Activated T-cell treated with anti-CD3 and anti-CD28 coated beads, Interleukin-2, amount 50 U/mL, for 24 hours (primary cell): ENCODE measurements at places on chromosomes 6 and 20.

DNA sequence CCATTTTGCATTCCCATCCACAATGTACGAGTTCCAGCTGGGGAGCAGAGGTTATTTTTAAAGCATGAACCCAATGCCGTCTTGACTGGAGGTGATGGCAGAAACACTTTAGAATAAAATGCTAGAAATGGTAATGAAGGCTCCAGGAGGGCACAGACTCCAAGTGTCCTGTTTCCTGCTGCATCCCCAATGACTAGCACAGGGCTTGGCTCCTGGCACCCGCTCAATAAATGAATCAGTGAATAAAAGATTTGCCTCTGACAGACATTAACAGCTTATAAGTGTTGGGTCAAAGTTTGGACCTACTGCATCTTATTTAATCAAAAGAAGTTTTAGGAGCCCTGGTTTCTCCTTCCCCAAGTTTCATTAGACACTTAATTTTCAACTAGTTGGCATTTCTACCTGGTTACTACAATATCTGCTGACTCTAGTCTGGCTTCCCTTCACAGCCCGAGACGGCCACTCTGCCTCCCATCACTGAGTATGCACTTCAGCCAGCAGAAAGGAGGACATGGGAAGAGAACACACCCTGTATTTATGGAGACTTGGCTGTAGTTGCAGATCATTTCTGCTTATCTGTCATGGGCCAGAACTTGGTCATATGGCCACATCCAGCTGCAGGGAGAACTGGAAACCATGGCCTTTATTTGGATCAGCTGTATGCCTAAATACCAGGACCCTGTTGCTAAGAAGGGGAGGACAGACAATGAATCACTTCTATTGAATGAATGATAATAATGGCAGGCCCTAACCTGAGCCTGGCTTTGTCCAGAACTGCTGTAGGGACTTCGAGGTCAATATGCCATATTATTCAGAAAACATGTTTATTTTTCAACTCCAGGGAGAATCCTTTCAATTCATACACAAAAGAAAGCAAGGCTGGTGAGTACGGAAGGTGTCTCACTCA lies 63.1 kb downstream of the TTI1 start:
- no peak for DNase-seq
- no peak overlapping the region for H3K27ac ChIP-seq
- no peaks in the 10 kb centered on the region for H3K4me1 ChIP-seq

- no peak for DNase-seq
- H3K27me3 ChIP-seq = no peaks in the 10 kb centered on the region
- H3K36me3 ChIP-seq = peaks cover 83% of the 10 kb centered on the region
- no peak overlapping the region for H3K27ac ChIP-seq
- H3K4me3 ChIP-seq = no peak overlapping the region
Measured at GRCh38 chr6:116115781-116116180, 10.2 kb downstream of the COL10A1 start.

GRCh38 chr20:63471981-63472831 lies at the start of gene KCNQ2:
Gene KCNQ2 (minus strand): TSS chr20:63472655. CDS start chr20:63472463, 192 bp downstream.
- no peak within 1 kb of the TSS for H3K4me3 ChIP-seq
- H3K27ac ChIP-seq = no peak within 1 kb of the TSS
- H3K36me3 ChIP-seq = no peaks in the 10 kb centered on the region
- peaks cover 4% of the 10 kb centered on the region for H3K4me1 ChIP-seq

- no peak overlapping the region for H3K4me3 ChIP-seq
- H3K36me3 ChIP-seq = no peaks in the 10 kb centered on the region
- no peak overlapping the region for H3K27ac ChIP-seq
- H3K4me1 ChIP-seq = no peaks in the 10 kb centered on the region
- peaks cover 20% of the 10 kb centered on the region for H3K27me3 ChIP-seq
Measured at GRCh38 chr6:149905911-149906371, 8.0 kb upstream of the RAET1E start.

DNA sequence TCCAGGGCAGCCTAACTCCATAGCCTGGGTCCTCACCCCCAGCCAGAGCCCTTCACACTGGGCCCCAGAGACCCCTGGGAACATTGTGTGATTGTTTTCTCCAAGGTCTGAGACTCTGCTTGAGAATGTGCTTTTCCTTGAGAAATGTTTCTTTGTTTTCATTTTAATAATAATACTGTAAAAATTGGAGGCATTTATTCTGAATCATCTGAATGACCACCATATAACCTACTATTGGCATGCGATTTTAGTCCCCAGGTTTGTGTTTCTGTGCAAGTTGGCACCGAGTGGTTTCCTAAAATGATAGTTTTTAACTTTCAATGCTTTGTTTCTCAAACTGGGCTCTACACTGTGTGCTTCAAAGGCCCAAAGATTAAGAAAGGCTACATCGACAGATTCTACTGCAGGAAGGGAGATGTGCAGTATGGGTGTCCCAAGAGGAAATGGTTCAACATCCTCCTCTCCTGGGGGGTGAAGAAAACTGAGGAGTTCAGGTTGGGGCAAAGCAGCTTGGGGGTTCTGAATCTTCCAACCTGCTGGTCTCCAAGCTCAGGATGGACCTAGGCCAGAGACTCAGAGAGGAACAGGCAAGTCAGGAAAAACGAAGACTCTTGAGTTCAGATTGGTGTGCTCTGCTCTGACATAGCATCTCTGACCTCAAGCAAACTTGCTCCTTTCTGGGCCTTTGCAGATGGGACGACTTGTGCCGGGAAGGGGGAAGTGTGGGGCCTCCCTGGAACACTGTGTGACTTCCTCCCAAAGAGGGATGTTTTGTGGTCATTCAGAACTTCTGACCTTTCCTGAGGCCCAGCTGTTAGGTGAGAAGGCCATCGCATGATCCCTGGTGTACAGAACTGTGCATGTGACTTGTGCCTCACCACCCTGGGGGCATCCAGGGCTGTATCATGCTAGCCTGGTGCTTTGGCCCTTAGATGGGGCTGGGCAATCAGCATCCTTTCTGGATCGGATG lies 31.0 kb downstream of the DAAM2 start:
- no peak overlapping the region for H3K27ac ChIP-seq
- no peaks in the 10 kb centered on the region for H3K27me3 ChIP-seq
- H3K4me3 ChIP-seq = no peak overlapping the region
- no peak for DNase-seq
- no peaks in the 10 kb centered on the region for H3K4me1 ChIP-seq

- H3K36me3 ChIP-seq = no peaks in the 10 kb centered on the region
- no peak overlapping the region for H3K4me3 ChIP-seq
- no peak overlapping the region for H3K27ac ChIP-seq
- peaks cover 28% of the 10 kb centered on the region for H3K27me3 ChIP-seq
Measured at GRCh38 chr6:40321616-40322015, 265.5 kb downstream of the LRFN2 start.

DNA sequence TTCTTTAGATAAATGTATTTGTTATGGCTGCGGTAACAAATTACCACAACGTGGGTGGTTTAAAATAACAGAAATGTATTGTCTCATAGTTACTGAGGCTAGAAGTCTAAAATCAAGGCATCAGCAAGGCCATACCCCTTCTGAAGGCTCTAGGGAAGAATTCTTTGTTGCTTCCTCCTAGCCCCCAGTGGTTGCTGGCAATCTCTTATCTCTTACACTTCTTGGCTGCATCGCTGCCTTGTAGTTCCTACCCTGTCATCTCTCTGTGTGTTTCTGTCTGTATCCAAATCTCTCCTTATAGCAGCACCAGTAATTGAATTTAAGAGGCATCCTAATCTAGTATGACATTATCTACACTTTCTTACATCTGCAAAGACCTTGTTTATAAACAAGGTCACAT lies 534.7 kb downstream of the PHF3 start:
- no peak for DNase-seq
- no peaks in the 10 kb centered on the region for H3K27me3 ChIP-seq
- no peaks in the 10 kb centered on the region for H3K4me1 ChIP-seq
- no peak overlapping the region for H3K27ac ChIP-seq
- H3K36me3 ChIP-seq = no peaks in the 10 kb centered on the region

DNA sequence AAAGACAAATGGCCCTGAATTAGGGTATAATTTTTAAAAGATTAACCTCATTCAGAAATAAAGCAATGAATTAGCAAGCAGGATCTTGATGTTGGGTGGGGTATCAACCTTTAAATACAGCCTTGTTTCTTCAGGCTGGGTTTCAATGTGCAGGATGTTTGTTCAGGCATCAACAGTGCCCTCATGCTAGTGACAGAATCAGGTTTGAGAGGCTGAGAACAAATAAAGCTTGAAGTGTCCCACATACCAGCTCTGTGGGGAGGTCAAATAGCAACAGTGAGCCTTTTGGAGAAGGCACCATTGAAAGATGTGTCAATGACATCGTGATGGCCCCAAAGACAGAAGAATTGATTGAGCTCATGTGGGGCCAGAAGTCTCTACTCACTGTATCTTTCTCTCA lies 68.2 kb downstream of the MTFR2 start:
- DNase-seq = no peak
- peaks cover 4% of the 10 kb centered on the region for H3K27me3 ChIP-seq
- no peak overlapping the region for H3K4me3 ChIP-seq
- no peaks in the 10 kb centered on the region for H3K4me1 ChIP-seq

- peaks cover 65% of the 10 kb centered on the region for H3K4me1 ChIP-seq
- H3K27me3 ChIP-seq = no peaks in the 10 kb centered on the region
- no peak overlapping the region for H3K4me3 ChIP-seq
- peaks cover 6% of the 10 kb centered on the region for H3K36me3 ChIP-seq
- H3K27ac ChIP-seq = peak overlapping the region; percentile 91
- no peak for DNase-seq
Measured at GRCh38 chr6:16706029-16706428, 55.2 kb downstream of the ATXN1 start.

- H3K36me3 ChIP-seq = no peaks in the 10 kb centered on the region
- H3K4me3 ChIP-seq = no peak overlapping the region
- H3K27ac ChIP-seq = no peak overlapping the region
- peaks cover 13% of the 10 kb centered on the region for H3K4me1 ChIP-seq
- peaks cover 5% of the 10 kb centered on the region for H3K27me3 ChIP-seq
Measured at GRCh38 chr20:24018796-24019195, 30.2 kb upstream of the GGTLC1 start.

GRCh38 chr20:48739395-48740291 lies 88.2 kb downstream of the PREX1 start:
- no peaks in the 10 kb centered on the region for H3K27me3 ChIP-seq
- H3K36me3 ChIP-seq = peaks cover 79% of the 10 kb centered on the region
- peak; percentile 59 for DNase-seq

DNA sequence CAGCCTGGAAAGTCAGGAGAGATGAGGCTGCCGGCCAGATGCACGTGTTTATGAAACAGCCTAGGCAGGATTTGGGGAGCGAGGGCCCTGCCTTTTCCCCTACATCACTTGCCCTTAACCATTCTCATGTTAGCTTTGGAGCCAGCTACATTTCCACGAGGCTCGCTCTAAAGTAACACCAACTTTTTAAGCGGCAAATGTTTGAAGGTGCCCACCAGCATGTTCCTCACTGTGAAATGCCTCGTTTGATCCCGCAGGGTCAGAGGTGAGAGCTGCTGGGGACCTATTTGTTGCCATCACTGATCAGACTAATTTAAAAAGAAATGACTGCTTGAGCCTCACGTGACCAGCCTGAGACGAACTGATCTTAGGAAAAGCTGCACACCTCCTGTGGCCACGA lies 51.6 kb upstream of the DACT2 start:
- H3K4me3 ChIP-seq = no peak overlapping the region
- H3K27me3 ChIP-seq = no peaks in the 10 kb centered on the region
- no peak overlapping the region for H3K27ac ChIP-seq
- DNase-seq = no peak

DNA sequence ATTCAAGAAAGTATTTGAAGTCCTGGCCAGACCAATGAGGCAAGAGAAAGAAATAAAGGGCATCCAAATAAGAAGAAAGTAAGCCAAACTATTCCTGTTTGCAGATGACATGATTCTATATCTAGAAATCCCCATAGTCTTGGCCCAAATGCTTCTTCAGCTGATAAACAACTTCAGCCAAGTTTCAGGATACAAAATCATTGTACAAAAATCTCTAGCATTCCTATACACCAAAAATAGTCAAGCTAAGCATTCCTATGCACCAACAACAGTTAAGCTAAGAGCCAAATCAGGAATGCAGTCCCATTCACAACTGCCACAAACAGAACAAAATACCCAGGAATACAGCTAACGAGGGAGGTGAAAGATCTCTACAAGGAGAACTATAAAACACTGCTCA lies 60.1 kb upstream of the PHIP start:
- no peaks in the 10 kb centered on the region for H3K4me1 ChIP-seq
- H3K36me3 ChIP-seq = no peaks in the 10 kb centered on the region
- no peak for DNase-seq

GRCh38 chr6:38973178-38974057 lies 75.2 kb upstream of the GLP1R start:
- no peaks in the 10 kb centered on the region for H3K4me1 ChIP-seq
- H3K27me3 ChIP-seq = peaks cover 38% of the 10 kb centered on the region
- no peaks in the 10 kb centered on the region for H3K36me3 ChIP-seq

GRCh38 chr20:64222851-64223525 lies 32.6 kb upstream of the PCMTD2 start:
- H3K36me3 ChIP-seq = no peaks in the 10 kb centered on the region
- H3K4me1 ChIP-seq = peaks cover 20% of the 10 kb centered on the region

- no peaks in the 10 kb centered on the region for H3K36me3 ChIP-seq
- H3K27ac ChIP-seq = no peak overlapping the region
- no peak for DNase-seq
- H3K4me1 ChIP-seq = no peaks in the 10 kb centered on the region
Measured at GRCh38 chr6:13146442-13146841, 181.9 kb downstream of the TBC1D7 start.

DNA sequence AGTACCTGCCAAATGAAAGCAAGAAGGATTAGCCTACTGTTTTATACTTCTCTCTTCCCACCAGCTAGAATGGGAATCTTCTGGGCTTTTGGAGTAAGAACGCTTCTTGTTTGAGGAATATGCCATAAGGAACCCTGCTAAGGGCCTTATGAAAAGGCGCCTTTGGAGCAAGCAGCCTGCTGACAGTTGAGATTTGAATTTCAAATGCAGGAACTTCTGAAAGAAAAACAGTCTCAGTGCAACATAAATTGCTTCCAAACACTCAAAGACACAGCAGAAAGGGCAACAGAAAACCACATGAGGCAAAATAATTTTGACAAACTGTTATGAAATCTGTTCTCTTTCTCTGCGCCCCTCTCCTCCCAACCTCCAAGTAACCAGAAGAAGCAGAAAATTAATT lies 149.4 kb upstream of the B3GAT2 start:
- no peaks in the 10 kb centered on the region for H3K36me3 ChIP-seq
- no peak for DNase-seq
- peaks cover 17% of the 10 kb centered on the region for H3K27me3 ChIP-seq
- H3K27ac ChIP-seq = no peak overlapping the region

- peaks cover 9% of the 10 kb centered on the region for H3K27me3 ChIP-seq
- DNase-seq = no peak
- H3K4me1 ChIP-seq = no peaks in the 10 kb centered on the region
Measured at GRCh38 chr6:145262771-145263170, 472.5 kb downstream of the EPM2A start.
